RCC 7860 (cell line): ENCODE measurements at places on chromosomes 1 and 21.

DNA sequence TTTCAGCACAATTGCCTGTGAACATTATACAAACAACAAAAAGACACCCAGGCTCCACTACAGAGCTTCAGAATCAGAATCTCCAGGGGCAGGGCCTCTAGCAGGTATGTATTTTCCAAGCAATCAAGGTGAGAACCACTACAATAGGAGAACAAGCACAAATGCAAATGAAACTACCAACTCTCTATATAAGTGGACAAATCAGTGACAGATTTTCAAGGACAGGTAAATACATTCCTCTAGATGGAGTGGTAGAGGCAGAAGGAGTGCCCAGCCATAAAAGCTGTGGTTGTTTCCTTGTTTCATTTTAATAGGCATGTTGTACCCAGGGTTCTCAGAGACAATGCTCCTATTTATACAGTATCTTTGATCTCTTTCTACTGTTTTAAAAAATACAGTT is 20.1 kb upstream of the CCDC17 start:
- no peak for DNase-seq

- no peak for DNase-seq
Observed at GRCh38 chr1:228162286-228163006, 3.2 kb upstream of the IBA57 start.

DNA sequence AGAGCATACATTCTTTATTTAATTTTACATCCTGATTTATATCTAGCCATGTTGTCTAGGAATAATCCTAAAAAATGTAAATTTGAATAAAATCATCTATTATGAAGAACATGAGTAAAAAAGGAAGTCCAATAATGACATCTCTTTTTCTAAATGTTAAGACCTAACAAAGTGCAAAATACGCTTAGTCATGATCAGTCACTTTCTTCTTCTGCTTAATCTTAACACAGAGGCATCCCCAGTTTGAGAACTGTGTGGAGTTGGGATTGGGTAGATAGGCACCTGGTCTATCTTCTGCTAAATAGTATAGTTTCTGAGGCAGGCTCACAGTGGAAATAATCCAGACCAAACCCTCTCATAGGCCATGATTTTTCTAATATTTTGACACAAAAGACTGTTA is 311.7 kb upstream of the LRRC7 start:
- DNase-seq = no peak

DNA sequence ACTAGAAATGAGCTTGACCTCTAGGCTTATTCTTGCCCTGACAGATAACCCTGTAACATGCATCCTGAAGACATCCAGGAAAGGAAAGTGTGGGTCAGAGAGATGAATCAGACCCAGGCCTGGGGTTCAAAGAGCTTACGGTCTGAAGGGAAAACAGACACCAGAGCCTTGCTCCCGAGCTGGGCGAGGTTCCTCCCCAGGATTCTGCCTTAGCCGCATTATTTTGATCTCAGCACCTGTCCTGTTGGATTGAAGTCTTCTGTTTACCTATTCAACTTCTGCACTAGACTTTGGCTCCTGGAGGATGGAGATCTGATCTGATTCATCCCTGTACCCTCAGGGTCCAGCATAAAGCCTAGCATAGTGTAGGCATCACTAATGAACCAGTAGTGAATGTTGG is 1.9 kb downstream of the CYP4B1 start:
- DNase-seq = no peak

- DNase-seq = no peak
Observed at GRCh38 chr1:168504064-168504837, 39.5 kb downstream of the XCL2 start.

- DNase-seq = no peak
Observed at GRCh38 chr1:30966690-30967369, 58.3 kb upstream of the SDC3 start.

DNA sequence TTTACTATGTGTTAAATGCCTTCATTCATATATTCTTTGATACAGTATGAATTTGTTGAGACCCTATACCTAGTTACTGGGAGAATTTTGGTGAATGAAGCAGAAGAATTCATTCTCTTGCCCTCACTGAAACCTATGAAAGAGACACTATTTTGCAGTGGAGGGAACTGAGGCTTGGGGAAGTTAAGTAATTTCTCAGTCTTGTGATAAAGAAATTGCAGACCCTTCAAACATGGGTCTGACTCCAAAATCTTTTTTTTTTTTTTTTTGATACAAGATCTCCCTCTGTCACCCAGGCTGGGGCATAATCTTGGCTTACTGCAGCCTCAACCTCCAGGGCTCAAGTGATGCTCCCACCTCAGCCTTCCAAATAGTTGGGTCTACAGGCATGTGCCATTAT is 132.1 kb downstream of the DNM3 start:
- no peak for DNase-seq

DNA sequence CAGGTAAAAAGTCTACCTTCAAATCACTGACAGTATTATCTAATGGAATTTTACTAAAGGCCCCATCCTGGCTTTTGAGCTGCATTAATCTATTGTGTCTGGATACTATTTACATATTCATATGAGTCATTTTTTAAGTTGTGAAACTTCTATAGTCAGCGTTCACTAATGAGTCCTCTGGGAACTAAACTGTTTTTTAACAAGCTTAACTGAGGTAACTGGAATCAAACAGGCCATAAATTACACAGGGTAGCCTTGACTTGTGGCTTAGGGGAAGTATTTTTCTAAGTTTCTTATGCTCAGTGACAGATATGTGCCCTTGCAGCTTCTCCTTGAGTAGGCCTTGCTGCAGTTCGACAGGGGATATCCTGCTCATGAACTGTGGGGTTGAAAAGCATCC is 68.8 kb downstream of the JMJD4 start:
- DNase-seq = no peak

DNA sequence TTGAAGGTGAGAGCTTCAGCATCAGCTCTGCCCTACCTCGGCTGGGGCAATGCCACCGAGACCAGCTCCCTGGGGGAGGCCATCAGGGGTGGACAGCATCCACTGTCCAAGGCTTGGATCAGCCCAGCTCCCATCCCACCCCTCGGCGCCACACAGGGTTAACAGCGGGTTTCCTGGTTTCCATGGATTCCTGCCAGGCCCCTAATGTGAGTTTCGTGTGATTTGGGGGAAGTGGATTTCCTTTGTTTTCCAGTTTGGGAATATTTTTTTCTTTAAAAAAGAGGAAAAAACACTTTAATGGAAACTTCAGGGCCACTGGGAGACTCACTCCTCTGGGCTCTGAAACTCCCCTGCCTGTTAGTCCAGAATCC is 34.3 kb downstream of the CASZ1 start:
- no peak for DNase-seq

GRCh38 chr1:76764638-76765454 is 102.4 kb upstream of the ST6GALNAC5 start:
- no peak for DNase-seq

- DNase-seq = no peak
Observed at GRCh38 chr1:2543543-2544092, 12.6 kb upstream of the TNFRSF14 start.

DNA sequence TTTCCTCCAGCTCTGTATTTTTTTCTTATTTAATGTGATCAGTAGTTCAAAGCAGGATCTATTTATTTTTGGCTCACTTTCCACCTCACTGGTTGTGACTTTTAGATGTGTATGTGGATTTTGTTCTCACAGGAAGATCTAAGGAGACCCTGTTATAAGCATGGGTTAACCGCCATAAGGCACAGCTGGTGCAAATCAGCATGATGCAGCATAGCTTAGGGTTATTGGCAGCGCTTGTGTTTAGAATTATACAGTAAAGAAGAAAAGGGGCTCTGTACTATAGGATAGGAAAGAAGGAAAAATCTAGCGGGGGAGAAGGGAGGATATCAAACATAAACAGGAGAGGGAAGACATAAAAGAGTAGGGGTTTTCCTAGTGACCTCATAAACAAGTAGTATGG is 26.9 kb upstream of the RGL1 start:
- DNase-seq = no peak

- no peak for DNase-seq
Observed at GRCh38 chr1:20237646-20238045, 51.3 kb upstream of the PLA2G2C start.

- no peak for DNase-seq
Observed at GRCh38 chr1:22846458-22846857, 126.2 kb downstream of the LACTBL1 start.

GRCh38 chr21:29105218-29105617 is 25.2 kb upstream of the MAP3K7CL start:
- DNase-seq = peak; percentile 92

GRCh38 chr1:155166471-155167165 is 6.5 kb downstream of the KRTCAP2 start:
- no peak for DNase-seq

DNA sequence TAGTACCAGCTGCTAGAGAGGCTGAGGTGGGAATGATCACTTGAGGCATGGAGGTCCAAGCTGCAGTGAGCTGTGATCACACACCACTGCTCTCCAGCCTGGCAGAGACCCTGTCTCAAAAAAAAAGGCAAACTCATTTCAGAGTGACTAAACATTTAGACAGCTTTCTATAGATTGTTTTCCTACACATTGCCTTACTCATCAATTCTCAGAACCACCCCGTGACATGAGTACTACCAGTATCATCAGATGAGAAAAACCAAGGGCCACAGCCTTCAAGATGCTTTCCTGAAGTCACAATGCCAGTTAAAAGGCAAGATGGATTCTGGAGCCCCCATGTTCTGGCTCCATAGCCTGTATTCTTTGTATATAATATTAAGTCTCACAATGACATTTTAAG is 22.4 kb upstream of the SMPDL3B start:
- no peak for DNase-seq

- DNase-seq = no peak
Observed at GRCh38 chr1:145778146-145778540, 45.8 kb downstream of the RNF115 start.

DNA sequence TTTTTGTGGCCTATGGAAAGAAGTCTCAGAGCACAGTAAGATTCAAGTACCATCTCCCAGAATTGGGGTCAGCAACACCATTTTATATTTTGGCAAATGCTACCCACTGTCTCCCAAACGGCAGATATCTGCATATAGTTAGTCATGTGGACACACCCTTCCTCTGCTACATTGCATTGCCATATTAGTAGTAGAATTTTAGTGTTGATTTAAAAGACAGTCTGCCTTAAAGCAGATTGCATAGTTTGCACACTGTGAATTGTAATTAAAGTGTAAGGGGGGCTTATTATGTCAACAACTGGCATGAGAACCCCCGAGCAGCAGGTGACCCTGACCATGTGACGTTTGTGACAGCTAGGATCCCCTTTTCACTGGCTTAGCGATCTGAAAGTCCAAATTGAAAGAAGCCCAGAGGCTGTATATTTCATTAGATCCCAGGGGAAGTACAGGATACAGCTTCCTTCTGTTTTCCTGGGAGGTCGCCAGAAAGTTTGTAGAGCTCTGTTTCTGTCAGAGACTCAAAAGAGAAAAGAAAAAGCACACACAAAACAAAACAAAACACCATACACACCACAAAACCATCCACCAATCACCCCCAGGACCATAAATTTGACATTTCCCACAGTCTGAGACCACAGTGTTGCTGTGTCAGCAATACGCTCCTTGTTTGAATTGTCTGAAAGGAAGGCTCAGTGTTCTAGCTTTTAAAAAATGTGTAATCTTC is 172.4 kb downstream of the NFIA start:
- no peak for DNase-seq

DNA sequence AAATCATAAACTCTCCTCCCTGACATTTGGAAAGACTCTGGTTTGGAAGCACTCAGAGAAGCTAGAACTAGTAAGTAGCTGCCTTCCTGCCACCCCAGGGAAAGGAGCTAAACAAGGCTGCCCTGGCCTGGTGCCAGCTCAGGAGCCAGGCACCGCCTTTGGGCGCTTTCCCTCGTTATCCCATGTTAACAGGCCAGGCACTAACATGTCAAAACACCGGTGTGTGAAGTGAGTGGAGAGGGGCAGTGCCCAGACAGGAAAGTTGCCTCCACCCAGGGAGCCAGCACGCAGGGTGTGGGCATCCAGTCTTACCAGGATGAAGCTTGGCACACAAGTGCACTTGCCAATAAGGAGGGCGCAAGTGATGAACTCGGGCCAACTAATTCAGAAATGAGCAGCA is 346.8 kb downstream of the RRAGC start:
- DNase-seq = no peak

DNA sequence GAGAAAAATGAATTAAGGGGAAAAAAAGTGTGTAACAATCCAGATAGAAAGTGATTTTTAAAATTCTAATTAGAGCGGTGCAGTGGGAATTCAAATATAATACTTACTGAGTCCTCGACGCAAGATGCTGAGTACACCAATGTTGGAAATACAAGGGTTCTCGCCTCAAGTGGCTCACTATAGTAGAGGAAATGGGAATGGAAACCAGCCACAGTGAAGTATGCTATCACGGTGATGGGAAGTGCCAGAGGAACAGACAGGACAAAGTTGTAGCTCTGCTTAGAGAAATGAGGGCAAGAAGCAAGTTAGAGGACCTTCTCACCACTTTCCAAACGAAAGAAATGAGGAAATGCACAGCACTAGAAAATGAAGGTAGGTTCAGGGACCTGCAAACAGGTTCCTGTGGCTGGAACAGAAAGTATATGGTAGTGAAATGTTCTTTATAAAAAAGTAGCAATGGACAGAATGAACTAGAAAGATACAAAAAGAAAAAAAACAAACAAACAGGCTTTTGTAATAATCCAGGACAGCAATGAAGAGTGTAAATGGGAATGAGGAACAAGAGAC is 13.5 kb downstream of the EGLN1 start:
- no peak for DNase-seq

DNA sequence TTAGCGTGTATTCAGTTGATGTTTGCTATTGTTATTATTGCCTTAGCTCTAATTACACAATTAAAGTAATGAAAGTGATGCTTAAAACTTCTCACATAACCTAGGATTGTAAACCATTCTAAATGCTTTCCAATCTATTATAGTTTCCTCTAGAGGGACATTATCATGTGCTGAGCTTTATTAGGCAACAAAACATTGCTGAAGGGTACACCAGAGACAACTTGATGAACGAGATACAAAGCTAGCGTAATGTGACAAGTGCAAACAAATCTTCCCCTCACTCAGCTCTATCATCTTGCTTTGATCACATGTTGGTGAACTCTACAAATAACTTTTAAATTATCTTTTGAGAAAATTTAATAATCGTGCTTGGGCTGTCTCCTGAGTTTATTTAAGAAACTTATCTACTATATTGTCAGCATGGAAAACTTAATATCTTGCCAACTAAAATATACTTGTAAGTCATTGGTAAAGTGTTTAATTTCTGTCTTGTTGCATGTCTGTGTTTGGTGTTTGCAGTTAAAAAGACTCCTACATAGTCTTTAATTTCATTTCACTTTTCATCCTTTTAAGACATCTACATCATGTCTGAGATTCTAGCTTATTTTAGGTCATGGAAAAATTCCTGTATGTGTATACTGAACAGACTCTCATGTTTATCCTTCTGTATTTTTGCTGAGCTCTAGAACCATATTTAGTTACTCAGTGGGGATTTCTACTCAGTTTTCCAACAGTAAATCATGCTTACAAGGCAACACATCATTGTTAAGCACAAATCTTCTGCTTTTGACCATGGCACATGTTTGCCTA is 104.2 kb upstream of the ADAMTS5 start:
- no peak for DNase-seq
